GM23248 (cell line): ENCODE measurements at places on chromosomes 3 and 15. TPM values are rescaled to one million over a fixed set of nuclear protein-coding genes. Genes with fewer than 3 reads are reported as not detected.

- DNase-seq = no peak
Measured at GRCh38 chr3:39869890-39870289, 60.5 kb downstream of the MYRIP start.

- no peak for DNase-seq
Measured at GRCh38 chr3:45060165-45060892, 34.2 kb downstream of the CLEC3B start.

GRCh38 chr15:34628577-34629152, 45.2 kb upstream of the GOLGA8B start:
- DNase-seq = no peak

The GHSR gene
- total RNA-seq = not detected in 2 replicates

- no peak for DNase-seq
Measured at GRCh38 chr15:65577129-65577996, 33.6 kb downstream of the INTS14 start.

DNA sequence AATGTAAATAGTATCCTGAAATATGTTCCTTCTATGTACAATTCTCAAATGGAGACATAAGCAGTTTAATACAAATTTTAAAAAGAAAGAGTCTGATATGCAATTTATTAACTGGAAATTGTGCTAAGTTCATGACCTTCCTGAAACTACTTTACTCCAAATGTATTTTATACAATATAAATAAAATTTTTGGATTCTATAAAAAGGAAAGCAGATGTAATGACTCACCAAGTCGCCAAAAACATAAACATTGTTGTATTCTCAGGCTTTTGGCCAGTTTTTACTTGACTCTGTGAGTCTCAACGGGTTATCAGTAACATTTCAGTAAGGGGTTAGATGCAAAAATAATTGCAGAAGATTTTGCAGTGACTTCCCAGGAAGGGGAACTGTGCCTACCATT, 948.2 kb downstream of the EPHA3 start:
- no peak for DNase-seq

DNA sequence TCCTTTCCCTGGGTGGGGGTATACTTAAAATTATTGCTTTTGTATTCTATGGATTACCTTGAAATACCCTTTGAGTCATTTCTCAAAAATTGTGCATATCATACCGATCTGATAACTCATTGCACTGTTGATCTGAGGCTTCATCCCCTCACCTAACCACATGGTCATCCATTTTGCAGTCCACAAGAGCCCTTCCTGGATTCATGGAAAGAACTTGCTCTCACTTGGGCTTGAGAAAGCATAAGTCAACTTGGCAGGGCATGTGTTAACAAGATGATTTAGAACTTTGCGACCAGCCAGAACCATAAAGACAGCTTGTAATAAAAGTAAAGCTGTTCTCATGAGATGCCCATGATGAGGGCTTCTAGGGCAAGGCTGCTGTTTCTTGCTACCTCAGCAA, 22.2 kb downstream of the MME start:
- peak; percentile 20 for DNase-seq

DNA sequence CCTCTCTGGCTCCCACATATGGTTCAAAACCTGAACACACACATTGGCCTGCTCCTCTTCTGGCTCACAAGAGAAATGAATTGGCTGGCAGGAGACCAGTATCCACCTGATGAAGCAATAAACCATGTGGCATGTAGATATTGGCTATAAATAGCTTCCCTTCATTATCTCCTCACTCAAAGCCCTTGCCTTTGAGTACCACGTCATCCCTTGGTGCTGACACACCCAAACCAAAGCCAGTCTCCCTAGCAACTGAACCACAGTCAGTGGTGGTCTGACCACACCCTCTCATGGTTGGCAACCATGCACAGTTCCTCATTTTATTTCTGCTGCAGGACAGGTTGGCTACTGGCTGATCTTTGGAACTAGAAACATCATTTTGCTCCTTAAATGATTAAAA, 98.8 kb downstream of the ZNF621 start:
- peak; percentile 13 for DNase-seq

DNA sequence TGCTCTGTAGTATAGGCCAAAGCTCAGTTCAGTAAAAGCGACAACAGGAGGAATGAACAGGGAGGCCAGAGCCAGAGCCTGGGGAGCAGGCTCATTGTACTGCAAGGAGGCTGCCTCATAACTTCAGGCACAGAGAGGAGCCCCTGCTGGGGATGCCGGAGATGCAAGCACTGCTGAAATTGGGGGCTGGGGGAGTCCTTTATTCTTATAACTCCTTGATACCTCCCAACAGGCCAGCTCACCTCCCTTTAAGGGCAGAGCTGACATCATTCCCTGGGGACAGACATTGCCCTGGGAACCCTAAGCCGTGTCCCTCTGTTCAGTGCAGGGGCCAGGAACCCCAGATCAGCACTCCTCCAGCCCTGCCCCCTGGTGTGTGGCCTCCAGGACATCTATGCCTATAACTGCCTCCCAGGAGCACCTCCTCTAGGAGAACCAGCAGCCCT, 83.8 kb upstream of the MRPS22 start:
- DNase-seq = no peak

- peak; percentile 67 for DNase-seq
Measured at GRCh38 chr15:72197460-72198355, at the start of gene GRAMD2A. Gene GRAMD2A, minus strand, starts transcription at chr15:72197787.

DNA sequence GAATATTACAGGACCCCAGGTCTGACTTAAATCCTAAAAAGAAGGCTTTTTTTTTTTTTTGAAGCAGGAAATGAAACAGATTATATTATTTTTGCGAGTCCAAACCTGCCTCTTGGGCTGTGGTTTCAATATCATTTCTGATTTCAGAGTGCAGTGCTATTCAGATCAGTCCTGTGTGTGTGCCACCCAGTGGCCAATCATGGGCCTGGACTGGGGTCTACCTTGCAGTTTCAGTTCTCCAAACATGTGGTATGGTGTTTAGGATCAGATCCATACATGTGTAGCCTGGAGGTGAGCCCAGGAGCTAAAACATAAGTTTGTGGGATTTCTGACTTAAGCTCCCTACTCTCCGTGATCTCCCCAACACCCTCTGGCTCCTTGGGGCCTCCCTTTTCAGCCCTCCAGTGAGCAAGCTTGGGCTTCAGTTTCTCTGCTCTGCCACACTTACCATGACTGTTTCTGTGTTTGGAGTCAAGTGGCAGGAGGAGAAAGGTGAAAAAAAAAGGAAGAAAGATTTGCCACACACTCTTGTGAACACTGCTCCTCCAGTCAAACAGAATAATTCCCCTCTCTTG, 12.1 kb upstream of the THSD4 start:
- DNase-seq = peak; percentile 58

The CLDN1 gene
- total RNA-seq = 0.32 and 0.38 TPM in 2 replicates

The LRRC34 gene
- 3.4 and 9.4 TPM in 2 replicates for total RNA-seq

The LARP6 gene
- 110 and 119 TPM in 2 replicates for total RNA-seq

- no peak for DNase-seq
Measured at GRCh38 chr3:190356246-190356645, 31.7 kb upstream of the CLDN16 start.

The MCF2L2 gene
- not detected in 2 replicates for total RNA-seq

The SNTN gene
- not detected in 2 replicates for total RNA-seq

- no peak for DNase-seq
Measured at GRCh38 chr3:179476215-179476614, 24.9 kb upstream of the GNB4 start.

The ANAPC13 gene
- total RNA-seq = 93.5 and 108 TPM in 2 replicates

- DNase-seq = no peak
Measured at GRCh38 chr3:126345231-126345630, 12.0 kb downstream of the KLF15 start.

DNA sequence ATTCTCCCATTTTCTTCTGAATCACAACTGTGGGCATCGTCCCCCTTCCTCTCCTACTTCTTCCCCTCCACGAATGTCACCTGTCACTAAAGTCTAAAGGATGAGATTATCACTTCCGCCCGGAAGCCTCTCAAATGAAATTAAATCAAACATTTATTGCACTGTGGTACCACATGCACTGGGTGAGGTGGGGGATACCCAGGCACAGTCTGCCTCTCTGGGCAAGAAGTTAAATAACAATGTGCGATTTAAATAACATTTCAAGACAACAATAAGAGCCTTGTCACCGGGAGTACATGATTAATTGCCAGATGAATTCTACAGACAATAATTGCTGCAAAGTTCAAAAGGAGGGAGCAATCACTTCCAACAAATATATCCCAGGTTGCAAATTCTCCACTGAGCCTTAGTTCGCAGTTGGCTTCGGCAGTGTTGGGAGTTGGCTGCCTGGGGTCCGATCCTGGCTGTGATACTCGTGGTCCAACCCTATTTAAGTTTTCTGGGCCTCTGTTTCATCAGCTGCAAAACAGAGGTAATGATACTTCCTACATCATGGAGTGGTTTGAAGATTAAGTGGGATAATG, 77.7 kb downstream of the FOXP1 start:
- DNase-seq = no peak

DNA sequence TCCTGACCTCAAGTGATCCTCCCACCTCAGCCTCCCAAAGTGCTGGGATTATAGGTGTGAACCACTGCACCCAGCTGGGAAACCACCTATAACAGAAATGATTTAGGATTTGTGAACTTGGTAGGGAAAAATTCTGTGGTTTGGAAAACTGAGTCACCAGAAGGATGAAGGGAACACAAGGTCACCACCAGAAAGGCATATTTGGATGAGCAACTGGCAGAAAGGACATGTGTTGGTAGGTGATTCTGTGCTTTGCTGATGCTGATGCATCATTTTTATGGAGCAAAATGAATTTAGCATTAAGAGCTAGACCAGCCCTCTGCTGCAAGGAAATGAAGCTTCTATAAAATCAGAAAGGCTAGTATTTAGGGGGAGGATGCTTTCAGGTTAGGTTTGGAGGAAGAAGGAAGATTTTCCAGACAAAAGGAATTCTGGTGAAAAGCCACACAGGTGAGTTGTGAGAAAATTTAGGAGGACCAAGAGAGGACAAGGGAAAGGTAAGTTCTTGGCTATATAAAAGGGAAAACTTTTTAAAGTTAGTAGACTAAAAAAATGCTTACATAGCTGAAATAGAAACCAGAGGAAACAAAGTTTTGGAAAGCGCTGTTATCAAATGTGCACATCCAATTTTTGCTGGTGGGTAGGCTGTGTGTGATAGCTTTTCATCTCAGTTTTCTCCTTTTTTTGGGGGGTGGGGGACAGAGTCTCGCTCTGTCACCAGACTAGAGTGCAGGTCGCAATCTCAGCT, 3.6 kb downstream of the PXK start:
- peak; percentile 92 for DNase-seq

DNA sequence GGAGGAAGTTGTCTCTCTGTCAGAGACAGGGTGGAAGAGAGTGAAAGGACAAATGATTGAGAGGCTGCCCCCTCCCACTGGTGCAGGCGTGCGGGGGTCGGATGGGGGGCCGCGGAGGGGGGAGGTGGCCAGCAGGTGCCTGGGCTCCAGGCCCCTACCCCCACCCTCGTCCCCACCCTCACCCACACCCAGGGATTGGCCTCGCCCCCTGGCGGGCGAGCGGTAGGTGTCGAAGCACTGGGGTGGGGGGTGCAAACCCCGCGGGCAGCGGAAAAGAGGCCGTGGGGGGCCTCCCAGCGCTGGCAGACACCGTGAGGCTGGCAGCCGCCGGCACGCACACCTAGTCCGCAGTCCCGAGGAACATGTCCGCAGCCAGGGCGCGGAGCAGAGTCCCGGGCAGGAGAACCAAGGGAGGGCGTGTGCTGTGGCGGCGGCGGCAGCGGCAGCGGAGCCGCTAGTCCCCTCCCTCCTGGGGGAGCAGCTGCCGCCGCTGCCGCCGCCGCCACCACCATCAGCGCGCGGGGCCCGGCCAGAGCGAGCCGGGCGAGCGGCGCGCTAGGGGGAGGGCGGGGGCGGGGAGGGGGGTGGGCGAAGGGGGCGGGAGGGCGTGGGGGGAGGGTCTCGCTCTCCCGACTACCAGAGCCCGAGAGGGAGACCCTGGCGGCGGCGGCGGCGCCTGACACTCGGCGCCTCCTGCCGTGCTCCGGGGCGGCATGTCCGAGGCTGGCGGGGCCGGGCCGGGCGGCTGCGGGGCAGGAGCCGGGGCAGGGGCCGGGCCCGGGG, at the start of gene KAT2B:
Gene KAT2B (plus strand): TSS at position 682 of the 783 bp plus-strand sequence. CDS start 32 bp downstream, at position 714.
- peak; percentile 81 for DNase-seq

GRCh38 chr3:119228373-119229145, 12.1 kb downstream of the B4GALT4 start:
- DNase-seq = peak; percentile 29

The CP gene
- total RNA-seq = 0.51 TPM in 1 of 2 replicates, not detected in the other

The SYNM gene
- total RNA-seq = 0.97 and 1.6 TPM in 2 replicates

- DNase-seq = no peak
Measured at GRCh38 chr3:186538779-186539178, 5.4 kb downstream of the CRYGS start.

DNA sequence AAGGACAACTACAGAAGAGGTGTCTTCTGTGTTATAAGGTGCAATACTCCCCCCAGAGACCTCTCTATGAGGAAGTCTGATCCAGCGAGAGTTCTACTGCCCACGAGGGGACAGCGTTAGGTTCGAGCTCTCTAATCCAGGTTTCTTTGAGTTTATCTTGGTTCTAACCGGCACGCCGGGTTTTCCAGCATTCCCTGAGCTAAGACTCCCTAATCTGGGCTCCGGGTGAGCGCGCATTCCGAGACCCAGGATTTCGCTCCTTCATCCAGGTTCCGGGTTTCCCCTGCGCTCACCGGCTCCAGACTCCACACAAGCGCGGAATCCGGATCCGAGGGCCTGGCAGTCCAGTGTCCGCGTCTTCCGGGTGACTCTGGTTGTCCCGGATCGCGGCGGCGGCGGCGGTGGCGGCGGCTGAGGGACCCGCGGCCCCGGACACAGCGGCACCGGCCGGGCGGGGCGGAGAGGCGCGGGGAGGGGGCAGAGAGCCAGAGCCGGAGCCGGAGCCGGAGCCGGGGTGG, at the start of gene ZNF609:
Gene ZNF609 (plus strand): TSS at position 373 of the 518 bp plus-strand sequence. CDS start 38,842 bp downstream, outside the sequence.
- peak; percentile 96 for DNase-seq

- no peak for DNase-seq
Measured at GRCh38 chr3:31125413-31126020, 231.1 kb upstream of the GADL1 start.

DNA sequence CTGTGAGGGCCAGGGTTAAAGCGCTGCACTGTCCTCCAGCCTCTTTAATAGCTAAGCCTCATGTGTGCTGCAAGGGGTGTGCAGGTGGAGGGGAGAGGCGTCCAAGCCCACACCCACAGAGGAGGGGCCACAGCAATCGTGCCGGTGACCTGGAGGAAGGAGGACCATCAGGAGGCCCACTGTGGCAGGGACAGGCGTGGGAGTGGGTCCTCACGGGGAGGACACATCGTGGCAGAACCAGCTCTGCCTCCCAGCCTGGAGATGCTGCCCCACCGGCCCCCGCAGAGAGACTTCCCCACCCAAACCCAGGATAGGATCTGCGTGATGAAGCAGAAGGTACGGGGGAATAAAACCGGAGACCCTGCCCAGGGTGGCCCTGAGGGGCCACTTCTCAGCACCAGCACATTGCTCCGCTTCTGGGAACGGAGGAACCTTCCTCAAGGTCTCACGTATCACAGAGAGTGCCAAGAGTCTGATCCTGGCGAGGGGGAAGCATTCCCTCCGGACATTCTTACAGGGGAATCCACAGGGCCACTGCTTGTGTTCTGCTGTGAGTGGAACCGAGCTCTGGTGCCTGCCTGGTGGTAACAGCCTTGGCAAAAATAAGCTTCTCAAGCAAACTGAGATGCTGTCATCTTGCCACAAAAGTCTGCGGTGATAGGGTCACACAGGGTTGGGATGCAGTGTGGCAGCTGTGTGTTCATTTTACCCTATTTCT, 199.8 kb downstream of the XXYLT1 start:
- no peak for DNase-seq

- peak; percentile 77 for DNase-seq
Measured at GRCh38 chr3:113695786-113696645, at the start of gene USF3. Gene USF3, minus strand, starts transcription at chr3:113696642. Its CDS starts 21,764 bp downstream, at chr3:113674878.
